ENCODE measurements at places on chromosomes 3 and 15.
A peak's percentile ranks its signal among the peaks of the same experiment; 100 is the strongest.

DNA sequence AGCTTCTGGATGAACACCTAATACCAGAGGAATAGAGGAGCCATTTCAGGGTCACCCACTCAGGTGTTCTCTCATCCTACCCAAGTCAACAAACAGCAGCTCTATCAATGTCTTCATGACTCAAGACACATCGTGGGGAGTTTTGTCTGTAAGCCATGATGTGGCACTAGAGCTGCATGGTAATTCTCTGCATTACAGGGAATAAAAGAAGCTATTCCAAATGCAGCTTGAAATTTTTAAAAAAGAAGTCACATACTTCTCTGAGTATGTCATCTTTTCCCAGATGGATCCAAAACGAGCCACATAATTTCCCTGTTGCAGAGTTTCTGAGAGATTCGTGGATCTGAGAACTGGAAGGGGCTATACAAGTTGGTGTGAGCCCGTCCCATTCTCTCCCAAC is 6.1 kb upstream of the THSD4 start:
- DNase-seq, result no peak

- peak; percentile 68 for DNase-seq
Measured at GRCh38 chr15:74614744-74615507, 710 bp upstream of the CLK3 start.

- DNase-seq, result no peak
Measured at GRCh38 chr3:110234831-110235230, 836.8 kb upstream of the NECTIN3 start.

DNA sequence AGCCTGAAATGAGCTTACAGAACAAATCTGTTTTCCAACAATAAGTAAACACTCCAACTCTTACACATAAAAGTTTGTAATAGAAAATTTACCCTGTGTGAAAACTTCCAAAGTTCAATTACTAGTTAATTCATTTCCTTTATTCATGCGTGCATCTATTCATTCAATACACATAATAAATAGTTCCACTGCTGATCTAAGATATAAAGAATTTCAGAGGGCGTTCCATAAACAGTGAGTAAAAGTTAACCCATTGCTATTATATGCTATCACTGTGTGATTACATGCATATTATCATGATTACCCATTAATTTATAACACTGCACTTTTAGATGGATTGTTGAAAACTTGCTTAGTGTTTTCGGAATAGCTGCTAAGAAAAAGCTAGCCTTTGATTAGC is 36.2 kb upstream of the CFAP20DC start:
- DNase-seq, result no peak

- DNase-seq, result no peak
Measured at GRCh38 chr15:95989392-95989791, 341.1 kb upstream of the NR2F2 start.

DNA sequence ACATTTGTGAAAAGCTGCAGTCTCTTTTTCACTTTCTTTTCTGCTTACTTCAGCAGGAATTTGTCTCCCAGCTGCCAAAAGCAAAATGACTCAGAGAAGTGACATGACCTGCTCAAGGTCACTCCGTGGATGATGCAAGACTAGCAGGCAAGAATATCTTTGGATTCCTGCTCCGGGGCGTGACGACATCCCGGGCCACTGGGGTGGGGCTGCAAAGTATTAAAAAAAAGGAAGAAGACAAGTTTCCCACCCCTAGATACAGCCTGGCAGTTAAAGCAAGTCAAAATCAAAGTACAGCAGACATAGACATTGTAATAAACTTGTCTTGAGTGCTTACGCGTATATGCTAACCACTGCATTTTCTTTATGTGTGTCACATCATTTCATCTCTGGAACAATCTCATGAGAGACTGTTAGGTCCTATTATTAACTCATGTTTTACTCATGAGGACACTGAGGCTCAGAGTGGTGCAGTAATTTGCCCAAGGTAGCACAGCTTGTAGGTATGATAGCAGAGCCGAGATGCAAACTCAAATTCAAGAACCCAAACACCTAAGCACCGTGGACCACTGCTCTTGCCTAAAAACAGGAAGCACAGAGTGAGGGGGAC is 485.2 kb upstream of the PROK2 start:
- DNase-seq, result peak; percentile 91

GRCh38 chr3:120988994-120989393 is 81.0 kb downstream of the STXBP5L start:
- no peak for DNase-seq

DNA sequence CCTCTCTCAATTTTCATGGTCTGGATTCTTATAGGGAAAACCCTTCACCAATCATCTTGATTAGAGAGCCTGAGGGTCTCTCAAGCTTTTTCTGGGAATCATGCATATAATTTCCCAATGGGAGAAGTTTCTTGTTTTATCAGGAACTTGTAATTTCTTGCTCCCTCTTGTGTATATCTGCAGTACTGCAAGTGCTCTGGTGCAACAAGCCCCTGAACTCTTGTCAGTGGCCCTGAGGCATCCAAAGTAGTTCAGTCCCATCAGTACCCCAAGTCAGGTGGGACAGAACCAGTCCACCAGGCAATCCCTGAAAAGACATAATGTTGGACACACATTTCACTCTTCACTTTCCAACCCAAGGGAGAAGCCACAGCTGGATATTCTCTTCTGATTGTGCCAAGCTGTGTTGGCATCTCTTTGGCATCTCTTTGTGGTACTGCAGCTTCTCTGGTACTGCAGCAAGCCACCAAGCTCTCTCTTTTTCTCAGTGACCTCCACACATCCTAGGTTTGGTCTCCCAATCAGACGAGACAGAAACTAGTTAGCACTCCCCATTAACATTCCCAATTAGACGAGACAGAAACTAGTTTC is 214.5 kb downstream of the ZIC4 start:
- DNase-seq, result peak; percentile 45

GRCh38 chr15:85024509-85025336 is 43.1 kb downstream of the PDE8A start:
- DNase-seq, result peak; percentile 32

Data from GM04504 (cell line).